ENCODE measurements at places on chromosomes 2 and 18.

- no peak for DNase-seq
Observed at GRCh38 chr2:104597942-104598341, 256.0 kb upstream of the POU3F3 start.

- DNase-seq: no peak
Observed at GRCh38 chr2:176096243-176096985, 3.2 kb upstream of the HOXD12 start.

GRCh38 chr2:14752295-14752694, 119.8 kb downstream of the LRATD1 start:
- DNase-seq: no peak

DNA sequence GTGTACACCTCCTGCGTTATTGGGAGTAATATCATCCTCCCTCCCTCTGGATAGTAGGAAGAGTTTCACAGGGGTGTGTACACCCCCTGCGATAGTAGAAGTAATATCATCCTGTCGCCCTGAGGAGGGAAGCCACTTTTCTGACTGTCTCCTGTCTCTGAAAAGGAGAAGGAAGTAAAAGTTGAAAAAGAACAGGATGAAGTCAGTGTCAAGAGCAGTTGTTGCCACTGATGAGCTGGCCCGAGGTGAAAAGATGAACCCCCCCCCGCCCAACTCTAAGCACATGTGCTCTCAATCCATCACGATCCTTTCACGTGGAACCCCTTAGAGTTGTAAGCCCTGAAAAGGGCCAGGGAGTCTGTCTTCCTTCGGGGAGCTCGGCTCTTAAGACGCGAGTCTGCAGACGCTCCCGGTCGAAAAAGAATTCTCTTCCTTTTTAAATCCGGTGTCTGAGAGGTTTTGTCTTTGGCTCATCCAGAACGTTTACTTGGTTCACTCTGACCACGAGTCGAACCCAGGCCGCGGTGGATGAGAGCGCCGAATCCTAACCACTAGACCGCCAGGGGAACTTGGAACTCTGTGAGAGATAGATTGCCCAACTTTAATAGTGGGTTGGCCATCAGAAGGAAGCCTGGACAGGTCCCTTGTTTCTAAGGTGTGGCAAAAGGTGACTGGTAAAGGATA, 22.4 kb upstream of the NAGK start:
- no peak for DNase-seq

DNA sequence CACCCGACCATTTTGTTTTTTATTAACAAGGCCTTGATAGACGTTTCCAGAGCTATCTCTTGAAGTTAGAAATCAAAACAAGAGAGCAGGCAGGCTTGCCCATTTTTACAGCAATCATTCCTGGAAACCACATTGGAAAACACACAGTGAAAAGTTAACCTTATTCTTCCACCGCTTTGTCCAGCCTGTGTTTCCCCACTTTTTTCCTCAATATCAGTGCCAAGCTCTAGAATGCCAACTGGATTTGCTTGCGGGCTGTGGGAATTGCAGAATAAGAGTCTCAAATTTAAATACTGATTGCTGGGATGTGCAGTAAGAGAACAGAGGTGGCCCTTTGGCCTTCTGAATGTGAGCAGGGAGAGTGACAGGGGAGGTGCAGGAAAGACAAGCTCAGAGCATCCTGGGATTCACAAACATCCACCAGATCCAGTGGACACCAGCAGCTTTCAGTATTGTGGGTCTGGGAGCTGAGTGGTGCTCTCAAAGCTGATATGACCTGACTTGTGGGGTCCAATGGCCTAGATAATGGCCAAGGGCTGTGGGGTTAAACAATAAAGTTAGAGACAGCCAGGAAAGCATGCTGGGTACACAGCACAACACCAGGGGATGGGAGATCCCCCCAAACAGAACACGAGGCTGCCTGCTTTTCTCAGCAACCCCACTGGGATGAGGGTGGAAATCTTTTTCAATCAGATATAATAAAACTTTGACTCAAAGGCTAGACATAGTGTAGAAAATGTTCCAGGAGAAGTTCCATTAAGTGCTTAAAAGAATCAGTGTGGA, 15.5 kb downstream of the CYP1B1 start:
- DNase-seq: no peak

DNA sequence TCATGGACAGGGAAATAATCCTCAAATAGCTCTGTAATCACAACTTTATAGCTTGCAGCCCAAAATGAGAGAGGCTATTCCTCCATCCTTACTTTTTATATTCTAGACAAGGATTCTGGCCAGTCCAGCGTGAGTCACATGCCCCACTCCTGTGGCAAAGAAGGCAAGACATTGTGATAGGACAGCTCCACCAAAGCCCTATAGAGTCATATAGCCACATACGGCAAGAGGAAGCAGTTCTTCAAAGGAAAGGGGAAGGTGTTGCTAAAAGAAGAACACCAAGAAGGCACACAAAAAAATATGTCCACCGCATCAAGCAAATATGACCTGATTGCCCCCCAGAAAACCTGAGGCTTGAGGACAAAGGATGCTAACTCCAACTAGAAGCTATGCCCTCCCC, 3.4 kb upstream of the GFPT1 start:
- no peak for DNase-seq

GRCh38 chr2:122875091-122875865, 1119.8 kb downstream of the TSN start:
- no peak for DNase-seq

All from Panc1 (cell line).